ENCODE measurements at places on chromosomes 4 and X.

- DNase-seq, result no peak
Measured at GRCh38 chr4:15526924-15527592, 57.4 kb downstream of the CC2D2A start.

GRCh38 chrX:148659481-148659880 is 159.1 kb downstream of the AFF2 start:
- no peak for DNase-seq

DNA sequence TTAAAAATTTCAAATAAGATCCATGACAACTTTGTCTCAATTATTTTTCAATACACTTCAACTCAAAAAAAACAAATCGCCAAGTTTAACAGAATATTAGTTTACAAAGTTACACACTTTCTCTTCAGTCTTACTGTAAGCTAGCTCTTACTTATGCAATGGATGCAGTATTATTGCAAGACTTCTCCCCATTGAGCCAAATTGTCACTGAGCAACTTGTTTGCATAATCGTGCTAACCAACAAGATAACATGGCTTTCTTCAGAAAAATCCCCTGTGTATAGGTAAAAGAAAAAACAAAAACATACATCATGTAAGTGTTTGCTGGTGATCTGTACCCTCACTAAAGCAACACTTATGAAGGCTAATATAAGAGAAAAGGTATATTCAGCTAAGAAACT is 18.9 kb downstream of the DNAJB14 start:
- no peak for DNase-seq

GRCh38 chr4:10715696-10716095 is 31.1 kb upstream of the CLNK start:
- no peak for DNase-seq

DNA sequence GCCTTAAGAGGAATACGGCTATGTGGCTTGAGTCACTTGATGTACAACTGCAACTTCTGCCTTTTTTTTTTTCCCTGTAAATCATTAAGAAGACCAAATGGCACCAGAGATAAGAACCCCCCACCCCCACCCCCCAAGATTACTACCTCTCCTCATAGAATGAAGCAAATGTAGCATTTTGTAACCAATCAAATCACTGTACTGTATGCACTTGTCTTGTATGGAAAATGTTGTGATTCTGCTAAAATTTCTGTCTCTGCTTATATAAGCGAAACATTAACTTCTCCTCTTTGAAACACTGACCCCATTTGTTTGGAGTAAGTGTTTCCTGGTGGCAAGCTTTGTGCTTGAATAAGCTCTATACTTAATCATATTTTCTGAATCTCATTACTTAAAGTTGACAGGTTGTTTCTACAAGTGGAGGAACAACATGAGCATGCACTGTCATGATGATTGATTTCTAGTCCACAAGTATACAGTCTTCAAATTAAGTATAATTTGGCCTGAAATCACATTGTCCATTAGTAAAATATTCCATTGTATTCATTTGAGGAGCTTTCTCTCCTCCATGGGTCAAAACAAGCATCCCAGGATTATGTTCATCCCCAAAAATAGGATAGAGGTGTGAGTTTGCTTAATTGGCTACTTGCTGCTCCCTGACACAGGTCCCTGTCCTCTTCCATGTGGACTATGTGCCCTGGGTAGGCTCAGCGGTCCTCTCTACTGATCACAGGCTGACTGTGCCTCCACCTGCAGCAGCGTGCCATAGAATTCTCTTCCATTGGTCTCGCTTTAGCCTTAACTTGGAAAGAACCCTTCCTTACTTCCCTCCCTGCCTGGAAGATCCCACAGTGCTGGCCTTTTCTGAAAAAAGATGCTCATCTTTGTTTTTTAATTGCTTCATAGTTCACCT is 104.0 kb upstream of the BMP2K start:
- no peak for DNase-seq

GRCh38 chr4:52932591-52933470 is 70.7 kb downstream of the RASL11B start:
- DNase-seq, result no peak

GRCh38 chrX:108138814-108139702 is 47.5 kb downstream of the ATG4A start:
- no peak for DNase-seq

- no peak for DNase-seq
Measured at GRCh38 chr4:51895158-51895557, 52.2 kb downstream of the DCUN1D4 start.

GRCh38 chrX:31237189-31237588 is 165.3 kb upstream of the FTHL17 start:
- no peak for DNase-seq

DNA sequence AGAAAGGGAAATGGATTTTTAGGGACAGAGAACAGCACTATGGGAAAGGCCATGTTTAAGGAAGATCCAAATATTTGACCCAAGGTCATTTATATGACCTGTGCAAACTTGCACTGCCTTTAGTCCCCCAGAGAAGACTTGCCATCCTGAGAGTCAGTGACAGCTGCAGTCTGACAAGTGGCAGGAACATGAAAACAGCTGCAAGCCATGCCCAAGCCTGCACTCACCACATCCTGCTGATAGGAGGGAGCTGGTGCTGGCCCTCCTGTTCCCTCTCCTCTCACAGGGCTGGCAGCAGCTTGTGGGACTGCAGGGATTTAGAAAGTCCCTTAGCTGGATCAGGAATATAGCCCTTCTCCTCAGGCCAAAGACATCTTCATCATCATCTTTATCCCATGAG is 187.7 kb downstream of the RAP1GDS1 start:
- no peak for DNase-seq

- DNase-seq, result no peak
Measured at GRCh38 chr4:2828758-2829181, 14.9 kb upstream of the ADD1 start.

- DNase-seq, result no peak
Measured at GRCh38 chr4:131978120-131978519, 1171.0 kb upstream of the PCDH10 start.

All from spinal cord (tissue), 10 donors.